ENCODE measurements at places on chromosomes 2 and 18.

DNA sequence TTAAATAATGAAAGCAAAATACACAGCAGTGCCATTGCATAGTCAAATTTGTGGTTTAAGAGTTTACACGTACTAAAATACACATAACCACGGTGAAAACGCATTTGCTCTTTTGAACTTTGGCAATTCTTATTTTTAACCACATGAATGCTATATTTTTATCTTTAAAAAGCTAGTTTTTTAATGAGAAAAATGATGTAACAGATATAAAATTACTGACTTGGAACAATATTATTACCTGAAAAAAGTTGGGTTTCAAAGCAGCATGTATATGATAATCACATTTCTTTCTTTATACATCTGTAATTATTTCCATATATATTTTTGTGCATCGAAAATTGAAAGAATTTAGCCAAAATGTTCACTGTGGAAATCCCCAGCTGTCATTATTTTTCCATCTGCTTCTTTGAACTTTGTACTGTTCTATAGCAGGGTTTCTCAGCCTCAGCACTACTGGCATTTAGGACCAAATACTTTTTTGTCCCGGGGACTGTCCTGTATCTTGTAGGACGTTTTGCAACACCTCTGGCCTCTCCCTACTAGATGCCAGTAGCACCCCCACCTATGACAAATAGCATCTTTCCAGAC lies 75.9 kb upstream of the CAB39 start:
- no peak for DNase-seq

DNA sequence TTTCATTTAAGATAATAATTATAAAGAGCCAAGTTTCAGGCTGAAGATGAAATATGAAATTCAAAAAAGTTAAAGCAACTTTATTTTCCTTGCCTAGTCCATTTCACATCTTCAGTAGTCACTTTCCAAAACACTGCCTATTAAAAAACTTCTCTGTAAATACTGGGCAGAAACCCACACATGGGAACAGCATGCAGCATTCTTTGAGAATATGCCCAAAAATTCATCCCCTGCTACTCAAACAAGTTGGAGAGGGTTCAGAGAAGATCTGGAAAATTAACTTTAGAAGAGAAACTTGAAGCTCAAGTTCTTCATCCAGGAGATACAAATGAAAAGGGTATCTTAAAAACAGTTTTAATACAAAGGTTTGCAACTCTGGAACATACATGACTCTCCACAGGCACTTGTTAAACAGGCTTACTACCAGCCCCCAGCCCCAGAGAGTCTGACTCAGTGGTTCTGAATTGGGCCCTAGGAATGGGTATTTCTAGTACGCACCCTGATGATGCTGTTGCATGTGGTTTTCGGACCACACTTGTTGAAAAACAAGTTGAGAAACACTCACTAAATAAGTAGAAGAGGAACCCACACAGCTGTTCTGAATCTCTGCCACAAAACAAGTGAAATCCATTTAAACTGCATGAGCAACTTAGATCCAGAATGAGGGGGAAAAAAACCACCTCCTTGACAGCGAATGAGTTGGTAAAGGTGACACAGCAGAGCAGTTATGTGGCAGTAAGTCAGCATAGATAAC lies 329.1 kb downstream of the SATB2 start:
- no peak for DNase-seq

DNA sequence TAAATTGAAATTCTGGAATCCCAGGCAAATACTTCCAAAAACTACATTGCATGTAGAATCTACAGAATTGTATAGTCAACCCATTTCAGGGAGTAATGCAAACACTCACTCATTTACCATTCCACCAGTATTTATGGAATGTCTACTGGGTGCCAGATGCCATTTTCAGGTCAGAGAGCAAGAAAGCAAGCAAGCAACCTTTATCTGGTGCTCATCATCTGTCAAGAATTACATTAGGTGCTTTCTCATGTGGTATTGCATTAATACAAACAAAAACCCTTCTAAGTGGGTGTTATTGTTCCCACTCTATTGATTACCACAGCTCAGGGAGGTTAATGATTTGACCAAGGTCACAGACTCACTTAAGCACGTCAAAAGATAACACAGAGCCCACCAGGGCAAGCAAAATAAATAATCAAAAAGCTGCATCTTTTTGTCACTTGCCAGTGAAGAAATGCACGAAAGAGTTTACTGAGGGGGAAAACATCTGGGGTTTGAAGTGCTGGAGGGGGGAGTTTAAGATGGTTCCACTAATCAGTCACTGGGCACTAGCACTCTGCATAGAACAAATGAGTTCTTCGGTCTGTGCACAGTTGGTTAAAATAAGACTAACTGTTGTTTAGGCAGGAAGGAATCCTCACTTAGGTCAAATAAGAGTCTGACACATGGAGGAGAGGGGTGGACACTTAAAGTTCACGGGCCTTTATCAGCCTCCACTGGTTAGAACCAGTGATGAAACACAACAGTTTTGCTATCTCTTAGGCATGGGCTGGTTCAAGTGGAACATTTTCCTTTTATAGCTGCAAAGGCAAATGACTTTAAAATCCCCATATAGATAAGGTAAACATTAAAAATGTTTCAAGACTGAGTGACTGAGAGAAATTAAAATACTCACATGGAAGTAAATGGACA lies 208.8 kb downstream of the CDH2 start:
- DNase-seq, result no peak

DNA sequence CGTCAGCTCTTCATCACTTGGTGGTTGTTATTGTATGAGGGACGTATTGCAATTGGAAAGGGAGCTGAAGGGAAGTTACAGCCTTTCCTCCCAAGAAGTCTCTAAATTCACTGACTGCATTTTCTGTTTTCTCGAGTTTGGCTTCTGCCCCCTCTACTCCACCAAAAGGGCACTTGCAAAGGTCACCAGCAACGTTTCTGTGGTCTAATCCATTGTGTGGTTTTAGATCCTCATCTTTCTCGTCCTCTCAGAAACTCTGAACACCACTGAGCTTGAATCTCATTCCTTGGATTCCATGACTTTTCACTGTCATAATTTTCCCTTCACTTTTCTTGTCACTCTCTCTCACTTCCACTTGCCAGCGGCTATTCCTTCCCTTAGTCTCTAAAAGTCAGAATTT lies 308.0 kb downstream of the AFF3 start:
- no peak for DNase-seq

GRCh38 chr2:72793798-72794440 lies 31.9 kb downstream of the EXOC6B start:
- no peak for DNase-seq

DNA sequence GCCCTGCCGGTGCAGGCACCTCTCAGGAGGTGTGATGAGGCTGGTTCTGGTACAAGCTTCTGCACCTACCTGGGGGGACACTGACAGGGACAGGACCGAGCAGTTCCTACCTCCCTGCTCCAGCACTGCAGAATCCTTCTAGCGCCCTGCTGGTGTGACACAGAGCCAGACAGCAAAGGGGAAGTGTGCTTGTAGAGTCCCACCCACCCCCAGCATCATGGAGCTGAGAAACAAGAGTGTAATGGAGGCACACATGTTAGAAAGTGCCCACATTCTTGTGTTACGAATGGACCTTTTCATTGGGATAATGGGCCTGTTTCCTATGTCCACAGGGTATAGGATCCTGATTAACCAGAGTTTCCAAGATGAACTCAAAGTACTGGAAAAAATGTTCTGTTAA lies 38.3 kb downstream of the OXER1 start:
- DNase-seq, result no peak

- no peak for DNase-seq
These were observed 470.9 kb upstream of the SPHKAP start for GRCh38 chr2:228652366-228652765.

- DNase-seq, result no peak
These were observed 22.8 kb downstream of the CCNYL1 start for GRCh38 chr2:207734264-207734635.

GRCh38 chr2:199848389-199849130 lies 2.4 kb downstream of the FTCDNL1 start:
- DNase-seq, result no peak

- DNase-seq, result no peak
These were observed 20.6 kb downstream of the CEP192 start for GRCh38 chr18:13011719-13012118.

DNA sequence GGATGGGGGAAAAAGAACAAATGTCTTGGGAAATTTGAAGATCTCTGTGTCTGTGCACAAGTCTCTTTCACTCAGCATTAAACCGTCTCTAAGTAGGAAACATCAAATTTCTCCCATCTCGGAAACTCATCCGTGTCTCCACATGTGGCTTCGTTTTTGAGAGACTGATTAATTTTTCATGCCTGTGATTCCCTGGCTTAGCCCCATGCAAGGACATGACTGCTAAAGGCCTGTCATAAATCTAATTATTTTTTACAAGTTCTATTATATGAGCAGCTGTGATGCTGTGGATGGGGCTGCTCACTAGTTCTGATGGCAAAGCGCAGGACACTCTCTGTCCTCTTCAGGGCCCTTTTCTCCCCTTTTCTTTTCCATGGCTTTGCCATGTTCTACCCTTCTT lies 129.1 kb downstream of the RGPD3 start:
- no peak for DNase-seq

DNA sequence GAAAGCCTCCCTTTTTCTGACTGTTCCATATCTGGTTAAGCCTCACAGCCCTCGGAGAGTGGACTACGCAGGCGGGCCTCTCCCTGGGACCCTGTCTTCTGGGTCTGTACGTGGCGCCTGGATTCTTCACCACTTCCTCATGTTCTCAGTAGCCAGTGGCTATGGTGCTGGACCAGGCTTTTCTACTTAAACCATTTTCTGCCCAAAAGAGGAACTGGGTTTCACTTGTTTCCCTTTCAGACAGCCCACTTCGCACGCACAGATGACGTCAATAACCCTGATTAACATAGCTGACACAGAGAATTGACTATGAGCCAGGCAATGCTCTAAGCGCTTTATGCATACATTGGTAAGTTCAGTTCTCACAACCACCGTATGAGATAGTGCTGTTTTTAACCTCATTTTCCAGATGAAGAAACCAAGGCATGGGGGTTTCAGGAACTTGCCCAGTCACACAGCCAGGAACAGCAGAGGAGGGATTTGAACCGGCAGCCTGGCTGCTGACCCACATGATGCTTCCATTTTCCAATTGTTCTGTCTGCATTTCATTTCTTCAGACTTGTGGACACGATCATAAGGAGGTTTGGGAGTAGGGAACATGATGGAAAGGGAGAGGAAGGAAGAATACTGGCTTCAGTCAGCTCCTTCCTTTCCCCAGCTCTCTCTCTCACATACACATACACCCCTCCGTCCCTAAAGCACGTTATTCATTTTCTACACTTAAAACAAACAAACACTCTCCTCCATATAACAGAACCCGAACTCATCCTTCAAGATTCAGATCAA lies 41.7 kb downstream of the MYOM1 start:
- no peak for DNase-seq

DNA sequence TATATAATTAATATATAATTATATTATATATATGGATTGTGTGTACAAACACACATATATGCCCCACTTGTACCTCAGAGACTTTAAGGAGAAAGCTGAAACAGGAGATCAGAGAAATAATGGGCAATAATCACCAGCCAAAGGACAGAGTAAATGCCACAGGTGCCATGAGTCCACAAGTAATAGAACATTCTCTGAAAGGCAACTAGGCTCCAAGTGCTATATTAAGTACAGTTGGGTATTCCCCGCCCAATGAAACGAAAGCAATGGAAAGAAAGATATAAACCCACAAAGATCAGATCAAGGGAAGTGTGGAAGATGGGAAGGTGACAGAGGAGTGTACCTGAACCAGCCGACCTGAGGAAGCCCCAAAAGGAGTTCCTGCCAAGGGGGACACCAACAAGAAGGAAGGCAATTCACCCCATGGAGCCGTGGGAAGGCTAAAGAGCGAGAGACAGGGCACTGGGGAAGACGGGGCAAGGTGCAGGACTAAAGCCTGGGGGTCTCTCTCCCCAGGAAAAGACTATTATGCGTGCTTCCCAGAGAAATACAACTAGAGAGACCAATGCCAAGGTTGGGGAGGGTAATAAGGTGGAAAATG lies 19.0 kb downstream of the DYM start:
- no peak for DNase-seq

GRCh38 chr2:235598026-235598425 lies 104.2 kb downstream of the AGAP1 start:
- no peak for DNase-seq

DNA sequence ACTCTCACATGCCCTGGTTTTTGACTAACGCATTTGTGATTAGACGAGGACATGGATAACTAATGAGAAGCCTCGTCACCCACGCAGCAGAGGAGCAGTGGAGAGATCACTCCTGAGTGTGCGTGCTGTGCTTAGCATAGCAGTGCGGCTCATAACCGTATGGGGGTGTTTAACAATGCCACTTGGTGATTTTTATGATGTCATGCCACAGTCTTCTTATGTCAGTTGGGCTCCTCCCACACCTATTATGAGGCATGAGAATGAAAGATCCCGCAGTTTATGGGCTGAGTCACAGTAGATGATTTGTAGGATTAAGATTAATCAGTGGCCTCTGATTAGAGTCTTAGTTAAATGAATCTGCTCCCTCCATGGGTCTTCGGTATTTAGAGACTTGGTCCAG lies 2.5 kb upstream of the SMIM21 start:
- DNase-seq, result no peak
